ENCODE measurements at places on chromosomes 1 and 21.
A peak's percentile ranks its signal among the peaks of the same experiment; 100 is the strongest.

GRCh38 chr21:36768496-36768895 is 69.6 kb downstream of the SIM2 start:
- no peak for DNase-seq

DNA sequence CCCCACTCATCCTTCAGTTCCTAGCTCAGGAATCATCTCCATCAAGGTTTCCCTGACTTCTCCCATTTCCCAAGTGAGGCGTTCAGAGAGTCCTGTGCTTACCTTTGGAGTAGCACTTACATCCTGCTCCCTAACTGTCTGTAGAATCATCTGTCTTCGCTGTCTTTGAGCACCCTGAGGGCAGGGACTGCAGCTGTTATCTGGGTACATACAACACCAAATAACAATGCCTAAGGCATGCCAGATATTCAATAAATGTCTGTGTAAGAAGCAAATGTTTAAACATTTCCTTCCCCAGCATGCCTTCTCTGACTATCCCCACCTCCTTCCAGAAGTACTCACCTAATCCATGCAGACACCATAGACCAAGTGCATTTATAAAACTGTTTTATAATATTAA is 65.4 kb downstream of the JAK1 start:
- peak; percentile 53 for DNase-seq

DNA sequence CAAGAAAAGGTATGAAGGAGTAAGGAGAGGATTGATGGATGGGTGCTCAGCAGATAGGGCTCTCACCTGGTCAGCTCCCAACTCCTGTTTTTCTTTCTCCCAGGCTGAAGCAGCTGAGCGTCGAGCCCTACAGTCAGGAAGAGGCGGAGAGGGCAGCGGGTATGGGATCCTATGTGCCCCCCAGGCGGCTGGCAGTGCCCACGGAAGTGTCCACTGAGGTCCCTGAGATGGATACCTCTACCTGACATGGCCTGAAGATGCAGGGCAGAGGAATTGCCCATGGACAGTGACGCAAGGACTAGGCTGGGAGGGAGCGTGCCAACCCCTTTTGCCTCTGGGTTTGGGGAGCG is 739 bp downstream of the ZNF593 start:
- DNase-seq = no peak

DNA sequence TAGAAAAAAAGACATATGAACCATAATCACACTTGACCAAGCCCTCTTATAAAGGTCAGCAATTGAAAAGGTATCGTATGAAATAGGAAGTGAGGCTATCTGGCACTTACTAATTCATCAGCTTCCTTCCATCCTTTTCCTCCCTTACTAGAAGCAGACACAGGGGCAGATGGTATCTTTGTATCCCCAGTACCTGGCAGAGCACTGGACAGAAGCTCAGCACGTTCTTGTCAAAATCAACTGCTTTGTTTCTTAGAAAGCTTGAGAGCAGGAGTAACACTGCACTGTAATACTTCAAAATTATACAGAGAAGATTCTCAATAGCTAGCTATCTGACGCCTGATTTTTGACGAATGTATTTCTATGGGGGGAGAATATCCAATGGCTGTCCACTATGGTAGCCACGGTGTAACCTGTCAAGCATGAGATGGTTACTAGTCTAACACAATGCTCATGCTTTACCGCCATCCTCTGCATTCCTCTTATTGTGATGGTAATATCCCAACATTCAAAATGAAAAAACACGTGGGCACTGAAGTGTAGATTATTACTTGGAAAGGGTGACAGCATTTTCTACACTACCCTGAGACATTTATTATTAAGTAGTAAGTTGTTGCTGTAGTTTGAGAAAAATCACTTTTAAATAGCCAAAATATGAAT is 175.6 kb downstream of the SIPA1L2 start:
- DNase-seq = no peak

DNA sequence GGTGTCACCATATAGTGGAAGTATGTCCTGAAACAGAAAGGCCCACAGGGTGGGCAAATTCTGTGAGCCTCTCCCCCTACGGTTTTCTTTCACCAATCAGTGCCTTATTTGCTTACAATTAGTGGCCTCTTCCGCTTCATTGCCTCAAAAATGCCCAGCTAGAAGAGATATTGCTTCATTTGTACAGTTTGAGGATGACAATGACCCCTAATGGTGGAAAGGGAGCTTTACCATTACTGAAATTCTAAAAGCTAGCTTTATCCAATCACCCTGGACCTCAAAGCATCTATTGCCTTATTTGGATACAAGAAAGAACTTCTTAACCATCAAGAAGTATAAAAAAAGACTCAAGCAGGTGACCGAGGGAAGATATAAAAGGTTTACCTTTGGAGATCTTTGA is 49.6 kb downstream of the LRRC71 start:
- DNase-seq = no peak

DNA sequence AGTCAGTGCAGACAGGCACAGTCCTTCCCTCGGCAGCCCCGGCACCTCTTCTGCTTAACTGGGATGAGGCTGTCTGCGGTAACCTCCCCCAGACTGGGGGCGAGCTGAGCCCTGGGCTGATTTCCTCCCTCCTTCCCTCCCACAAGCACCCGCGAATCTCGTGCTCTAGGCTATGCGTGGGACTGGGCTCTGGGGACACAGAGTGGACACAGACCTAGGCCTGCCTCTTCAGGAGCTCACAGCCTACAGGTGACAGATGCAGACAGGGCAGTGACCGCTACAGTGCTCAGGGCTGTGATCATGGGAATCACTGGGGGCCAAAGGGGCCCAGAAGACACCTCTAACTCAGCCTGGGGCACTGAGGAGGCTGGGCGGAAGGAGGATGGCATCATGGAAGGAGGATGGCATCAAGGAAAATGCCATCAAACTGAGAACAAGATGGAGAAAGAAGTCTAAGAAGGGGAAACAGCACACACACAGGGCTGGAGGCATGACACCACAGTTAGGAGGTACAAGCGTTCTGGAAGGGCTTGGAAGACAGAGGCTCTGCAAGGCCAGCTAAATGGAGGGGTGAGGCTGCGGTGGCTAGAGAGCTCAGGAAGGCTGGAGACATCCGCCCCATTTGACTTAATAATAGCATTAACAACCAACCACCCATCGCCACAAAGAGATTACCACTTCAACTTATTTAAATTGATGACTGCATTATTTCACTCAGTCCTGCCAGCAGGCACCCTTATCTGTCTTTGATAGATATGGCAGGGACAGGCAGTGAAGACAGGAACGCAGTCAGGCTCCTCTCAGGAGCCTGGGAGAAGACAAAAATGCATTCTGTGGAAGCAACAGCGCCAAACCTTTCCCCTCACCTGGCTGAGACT is 4.2 kb downstream of the TTC39A start:
- DNase-seq = no peak

GRCh38 chr1:26287033-26287711 is 7.3 kb downstream of the SH3BGRL3 start:
- DNase-seq = no peak

GRCh38 chr1:2231532-2232254 is 3.6 kb downstream of the SKI start:
- DNase-seq = no peak

DNA sequence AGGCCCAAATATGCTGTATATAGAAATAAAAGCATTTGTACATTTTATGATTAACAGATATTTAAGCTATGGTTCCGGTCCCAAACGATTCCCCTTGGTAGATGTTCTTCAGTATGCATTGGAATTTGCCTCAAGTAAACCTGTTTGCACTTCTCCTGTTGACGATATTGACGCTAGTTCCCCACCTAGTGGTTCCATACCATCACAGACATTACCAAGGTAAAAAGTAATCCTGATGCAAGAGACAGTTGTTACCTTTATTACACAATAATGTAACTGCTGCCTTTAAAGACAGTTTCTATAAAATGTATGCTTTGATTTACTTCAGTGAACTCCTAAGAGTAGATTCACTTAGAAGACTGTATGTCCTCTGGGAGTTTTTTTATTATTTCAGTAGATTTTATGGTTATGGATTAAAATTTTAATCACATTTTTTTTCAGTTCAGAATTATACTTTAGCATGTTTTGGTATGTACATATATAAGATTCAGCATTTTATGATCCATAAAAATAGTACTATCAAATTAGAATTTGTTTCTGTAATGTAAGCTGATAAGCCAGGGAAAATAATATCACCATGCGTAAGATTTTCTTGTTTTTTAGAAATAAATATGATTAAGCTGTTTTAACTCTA is 96.5 kb downstream of the USP25 start:
- peak; percentile 71 for DNase-seq

- no peak for DNase-seq
Observed at GRCh38 chr21:24840287-24840686, 767.0 kb downstream of the MRPL39 start.

GRCh38 chr21:25564349-25564948 is 42.8 kb downstream of the MRPL39 start:
- no peak for DNase-seq

DNA sequence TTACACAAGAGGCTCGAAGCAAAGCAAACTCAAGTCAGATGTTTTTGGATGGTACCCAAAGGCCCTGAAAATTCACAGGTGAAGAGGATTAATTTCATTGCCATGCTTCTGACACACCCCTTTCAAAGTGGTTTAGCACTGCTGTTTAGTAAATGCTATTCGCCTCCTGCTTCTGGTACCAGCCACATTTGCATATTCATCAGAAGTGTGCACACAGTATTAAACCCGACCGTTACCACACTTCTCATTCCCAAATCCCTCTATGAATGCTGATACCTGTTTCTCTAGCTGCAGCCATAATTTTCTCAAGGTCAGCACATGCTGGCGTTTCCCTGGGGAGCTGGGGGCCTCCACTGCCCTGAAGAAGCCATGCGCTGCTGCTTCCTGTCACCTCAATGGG is 179.8 kb upstream of the DAB1 start:
- no peak for DNase-seq

- DNase-seq = no peak
Observed at GRCh38 chr1:65196926-65197325, 48.9 kb downstream of the AK4 start.

DNA sequence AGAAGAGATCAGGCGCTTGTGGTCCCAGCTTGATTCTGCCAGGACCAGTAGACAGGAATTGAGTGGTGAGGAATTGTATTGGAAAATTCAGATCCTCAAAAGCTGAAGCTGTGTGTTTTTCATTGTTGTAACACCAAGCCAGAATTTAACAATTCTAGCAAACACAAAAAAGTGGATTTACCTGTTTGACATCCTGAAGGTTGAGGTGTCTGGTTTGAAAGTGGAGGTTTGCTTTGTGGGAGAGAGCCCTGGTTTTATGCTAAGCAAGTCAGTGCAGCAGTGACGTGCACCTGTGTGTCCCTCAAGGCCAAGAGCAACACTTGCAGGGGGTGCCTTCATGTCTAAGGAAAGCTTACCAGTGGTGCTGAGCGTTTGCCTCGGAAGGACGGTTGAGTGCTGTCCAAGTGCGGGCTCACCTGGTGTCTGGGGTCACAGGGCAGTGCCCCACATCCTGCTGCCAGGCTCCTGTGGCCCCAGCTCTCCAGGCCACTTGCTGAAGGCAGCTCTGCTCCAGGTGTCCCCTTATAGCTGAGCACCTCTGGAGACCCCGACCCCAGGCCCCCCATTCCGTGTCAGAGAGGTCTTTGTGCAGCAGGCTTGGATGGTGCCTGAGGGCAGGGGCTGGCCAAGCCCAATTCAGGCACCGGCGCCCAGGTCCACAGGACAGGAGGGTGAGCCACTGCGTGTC is 27.7 kb downstream of the PCNT start:
- DNase-seq = no peak

- DNase-seq = no peak
Observed at GRCh38 chr1:93532780-93533378, 85.0 kb downstream of the FNBP1L start.

DNA sequence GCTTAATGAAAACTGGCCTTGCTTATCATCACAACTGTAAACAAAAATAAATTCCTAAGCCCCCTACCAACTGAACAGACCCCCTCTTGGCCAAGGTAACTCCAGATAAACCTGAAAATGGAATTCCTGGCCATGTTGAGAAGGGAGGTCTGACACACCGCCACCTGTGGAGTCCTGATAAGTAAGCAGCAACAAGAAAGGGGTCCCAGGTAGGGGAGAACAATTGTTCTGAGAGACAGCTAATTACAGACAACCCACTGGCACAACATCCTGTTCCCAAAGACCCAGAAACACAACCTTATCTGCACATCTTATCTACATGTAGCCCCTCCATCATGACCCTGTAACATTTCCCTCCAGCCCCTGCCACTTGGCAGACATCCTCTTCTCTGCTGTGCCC is 91.2 kb upstream of the TNR start:
- DNase-seq = no peak

DNA sequence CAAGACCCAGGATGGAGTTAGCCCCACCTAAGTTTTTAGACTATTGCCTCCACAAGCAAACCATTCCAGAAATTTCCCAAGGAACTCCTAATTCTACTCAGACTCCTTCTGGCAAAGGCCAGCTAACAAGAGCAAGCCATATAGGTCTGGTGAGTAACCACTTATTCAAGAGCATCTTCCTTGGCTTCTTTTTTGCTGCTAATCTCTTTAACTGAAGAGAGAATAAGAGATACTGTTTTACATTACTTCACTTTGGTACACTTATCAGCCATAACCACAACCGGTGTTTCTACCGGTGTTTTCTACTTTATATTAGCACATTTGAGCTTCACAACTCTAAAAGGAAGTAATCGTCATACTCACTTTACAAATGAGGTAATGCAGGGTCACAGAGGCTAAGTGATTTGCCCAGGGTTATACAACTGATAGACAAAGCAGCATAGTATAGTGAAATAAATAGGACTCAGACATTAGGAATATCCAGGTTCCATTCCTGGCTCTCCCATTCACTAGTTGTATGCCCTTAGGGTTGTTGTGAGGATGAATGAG is 1.7 kb upstream of the EPS15 start:
- DNase-seq = no peak

GRCh38 chr1:206797534-206798383 is 25.5 kb upstream of the IL10 start:
- DNase-seq = no peak

GRCh38 chr21:15604413-15604812 is 125.4 kb upstream of the USP25 start:
- no peak for DNase-seq

- DNase-seq = no peak
Observed at GRCh38 chr1:83897516-83897915, 101.4 kb downstream of the TTLL7 start.

DNA sequence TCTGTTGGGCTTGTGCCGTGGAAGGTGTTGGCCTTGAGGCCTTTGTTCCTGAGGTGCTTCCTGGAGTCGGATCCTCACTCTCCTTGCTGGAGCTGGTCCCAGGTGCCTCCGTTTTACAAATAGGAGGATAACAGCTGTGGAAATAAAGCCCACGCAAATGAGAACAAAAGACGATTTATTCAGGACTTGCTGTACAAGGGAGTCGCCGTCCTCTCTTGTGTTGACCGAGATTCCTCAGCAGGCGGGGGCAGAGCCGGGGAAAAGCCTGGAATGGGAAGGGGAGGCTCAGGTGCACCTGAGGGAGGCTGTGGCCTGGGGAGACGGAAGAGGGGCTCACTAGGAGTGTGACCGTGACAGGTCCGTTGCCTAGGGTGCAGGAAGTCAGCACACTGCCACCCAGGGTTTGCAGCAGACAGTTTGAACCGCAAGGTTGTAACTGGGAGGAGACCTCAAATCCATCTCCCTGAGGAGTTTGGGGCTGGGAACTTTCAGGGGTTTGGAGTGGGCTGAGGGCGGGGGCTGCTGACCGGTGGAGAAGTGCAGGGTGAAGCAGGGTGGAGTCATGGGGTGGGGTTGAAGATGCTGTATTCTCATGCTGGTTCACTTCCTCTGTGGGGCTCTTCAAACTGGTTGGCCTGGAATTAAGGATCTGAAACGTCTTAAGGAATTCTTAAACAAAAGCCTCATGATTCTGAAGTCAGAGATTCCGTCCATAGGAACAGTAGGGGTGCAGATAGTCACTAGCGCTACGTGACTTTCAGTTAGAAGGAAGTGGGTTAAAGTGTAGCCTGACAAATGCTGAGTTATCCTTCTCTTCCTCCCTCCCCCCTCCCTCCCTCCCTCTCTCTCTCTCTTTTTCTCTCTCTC is 2.6 kb upstream of the CSTB start:
- no peak for DNase-seq
